ENCODE measurements at places on chromosomes 6 and 20.

GRCh38 chr20:38067717-38068365 lies 34.3 kb downstream of the RPRD1B start:
- no peak for DNase-seq

DNA sequence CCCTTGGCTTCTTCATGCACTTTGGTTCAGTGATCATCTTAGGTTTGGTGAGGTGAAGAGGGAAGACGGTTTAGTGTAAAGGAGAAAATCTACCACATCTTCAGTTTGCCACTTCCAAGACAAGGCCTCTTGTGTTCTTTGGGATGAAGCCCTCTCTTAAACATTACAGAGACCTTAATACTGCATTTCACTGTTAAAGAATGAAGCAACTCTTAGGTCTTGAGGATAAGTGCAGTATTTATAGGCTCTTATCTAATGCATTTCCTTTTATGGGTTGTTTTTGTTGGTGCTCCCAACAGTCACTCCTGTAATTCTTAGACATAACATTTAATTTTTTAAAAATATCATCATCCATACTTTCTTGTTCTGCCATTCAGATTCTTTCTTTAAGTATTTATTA lies 139.9 kb upstream of the LAMP5 start:
- DNase-seq, result no peak

GRCh38 chr6:130500693-130501092 lies 134.9 kb downstream of the TMEM200A start:
- no peak for DNase-seq

DNA sequence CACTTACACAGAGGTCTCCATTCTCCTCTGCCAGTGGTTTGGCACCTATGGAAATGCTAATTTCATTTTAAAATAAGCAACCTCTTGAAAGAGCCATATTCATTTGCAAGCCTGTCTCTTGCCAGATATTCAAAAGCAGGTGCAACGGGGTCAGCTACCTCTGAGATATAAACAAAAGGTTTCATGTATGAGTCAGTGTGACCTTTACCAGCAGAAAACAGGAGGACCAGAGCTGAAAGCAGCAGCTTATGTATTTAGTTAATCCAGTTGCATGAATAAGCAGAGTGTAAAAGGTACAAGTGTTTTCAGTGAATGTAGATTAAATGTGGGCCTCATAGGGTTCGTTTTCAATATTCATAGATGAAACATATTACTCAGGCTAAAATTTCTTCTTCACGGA lies 56.0 kb downstream of the TENT5A start:
- no peak for DNase-seq

GRCh38 chr6:127784468-127784867 lies 116.4 kb downstream of the THEMIS start:
- DNase-seq, result no peak

DNA sequence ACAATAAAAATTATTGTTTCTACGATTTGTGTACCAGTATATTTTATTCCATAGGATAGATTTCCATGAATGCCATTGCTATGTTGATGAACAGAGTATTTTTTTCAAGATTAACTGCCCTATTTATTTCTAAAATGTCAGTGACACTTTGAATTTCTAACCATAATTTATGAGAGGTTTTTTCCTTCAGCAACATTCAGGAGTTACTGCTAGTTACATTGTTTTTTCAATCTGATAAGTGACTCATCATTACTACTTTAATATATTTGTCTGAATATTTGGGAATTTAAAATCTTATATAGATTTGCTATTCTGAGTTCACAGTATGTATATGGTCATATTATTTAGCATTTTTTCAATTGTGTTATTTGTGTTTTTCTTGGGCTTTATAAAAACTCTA lies 6.0 kb upstream of the OR2B6 start:
- DNase-seq, result no peak

DNA sequence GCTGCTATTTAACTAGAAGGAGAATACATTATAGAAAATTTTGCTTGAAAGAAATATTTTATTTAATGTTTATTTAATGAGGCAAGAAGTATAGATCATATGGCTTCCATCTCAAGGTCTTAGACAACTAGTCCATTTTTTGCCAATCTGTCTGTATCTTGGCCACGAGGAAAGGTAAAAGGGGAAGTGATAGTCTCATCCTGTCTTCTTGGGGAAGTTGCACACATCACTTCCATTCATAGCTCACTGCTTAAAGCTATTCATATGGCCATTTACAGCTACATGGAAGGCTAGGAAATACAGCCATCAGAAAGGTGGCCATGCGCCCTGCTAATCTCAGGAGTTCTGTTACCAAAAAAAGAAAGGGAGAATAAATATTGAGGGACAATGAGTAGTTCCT lies 50.8 kb downstream of the METTL24 start:
- no peak for DNase-seq

GRCh38 chr20:3068986-3069900 lies 2.2 kb upstream of the OXT start:
- no peak for DNase-seq

DNA sequence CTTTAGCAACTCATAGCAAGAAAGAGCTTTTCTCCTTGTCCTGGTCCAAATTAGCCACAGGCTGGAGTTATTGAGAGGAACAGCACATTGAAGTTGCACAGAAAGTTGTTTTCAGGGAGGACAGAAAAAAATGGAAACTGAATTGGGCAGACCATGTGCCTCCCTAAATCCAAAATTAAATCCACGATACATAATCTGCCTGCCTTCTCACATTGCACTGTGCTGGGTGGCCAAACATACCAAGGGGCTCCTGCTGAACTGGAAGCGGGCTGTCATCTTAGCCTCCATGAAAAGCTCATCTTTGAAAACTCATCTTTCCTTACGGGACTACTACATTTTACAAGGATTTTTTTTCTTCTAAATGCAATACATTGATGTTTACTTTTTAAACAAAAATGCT lies 59.9 kb downstream of the TNFAIP3 start:
- no peak for DNase-seq

- no peak for DNase-seq
Observed at GRCh38 chr6:16487996-16488674, 249.7 kb downstream of the GMPR start.

- DNase-seq, result no peak
Observed at GRCh38 chr6:38184585-38185080, 365.1 kb downstream of the ZFAND3 start.

- no peak for DNase-seq
Observed at GRCh38 chr6:118813775-118814174, 80.2 kb upstream of the ASF1A start.

GRCh38 chr6:36700071-36700812 lies 2.6 kb downstream of the RAB44 start:
- no peak for DNase-seq

- no peak for DNase-seq
Observed at GRCh38 chr6:6169141-6169540, 151.3 kb downstream of the F13A1 start.

DNA sequence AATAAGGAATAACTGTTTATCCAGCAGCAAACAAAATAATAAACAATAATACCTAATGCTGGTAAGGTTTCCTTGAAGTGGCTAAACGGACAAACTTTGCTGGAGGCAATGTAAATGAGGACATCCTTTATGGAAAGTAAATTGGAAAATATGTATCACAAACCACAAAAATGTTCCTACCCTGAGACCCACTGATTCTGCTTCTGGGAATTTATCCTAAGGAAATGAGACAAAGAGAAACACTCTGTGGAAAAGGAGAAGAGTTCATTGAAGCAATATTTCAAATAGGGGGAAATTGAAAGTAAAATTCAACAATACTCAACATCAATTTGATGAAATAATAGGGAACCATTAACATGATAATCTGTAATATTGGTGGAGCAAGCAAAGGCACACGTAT lies 37.9 kb downstream of the MAFB start:
- DNase-seq, result no peak

- no peak for DNase-seq
Observed at GRCh38 chr6:47256981-47257730, 52.5 kb downstream of the TNFRSF21 start.

GRCh38 chr6:157603314-157603940 lies 219.6 kb upstream of the SNX9 start:
- DNase-seq, result no peak

GRCh38 chr6:146028252-146028795 lies 538 bp upstream of the GRM1 start:
- peak; percentile 25 for DNase-seq

- DNase-seq, result no peak
Observed at GRCh38 chr20:59992526-59993084, 34.4 kb downstream of the CDH26 start.

DNA sequence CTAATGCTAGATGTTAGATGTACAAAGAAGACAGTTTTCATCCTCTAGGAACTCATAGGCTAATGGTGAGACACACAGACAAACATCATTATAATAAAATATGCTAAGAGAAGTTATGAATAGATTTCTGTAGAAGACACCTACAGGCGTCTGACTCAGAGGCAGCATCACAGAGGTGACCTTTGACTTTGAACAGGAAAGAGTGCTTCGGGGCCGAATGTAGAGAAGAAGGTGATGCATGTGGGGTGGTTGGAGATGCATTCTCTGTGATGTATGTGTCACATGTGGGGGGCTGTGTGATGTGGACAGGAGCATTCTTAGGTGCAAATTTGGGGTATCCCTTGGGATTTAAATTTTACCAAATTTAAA lies 6.8 kb downstream of the GUCA1A start:
- DNase-seq, result no peak

GRCh38 chr6:12096342-12096741 lies 84.2 kb downstream of the HIVEP1 start:
- no peak for DNase-seq

DNA sequence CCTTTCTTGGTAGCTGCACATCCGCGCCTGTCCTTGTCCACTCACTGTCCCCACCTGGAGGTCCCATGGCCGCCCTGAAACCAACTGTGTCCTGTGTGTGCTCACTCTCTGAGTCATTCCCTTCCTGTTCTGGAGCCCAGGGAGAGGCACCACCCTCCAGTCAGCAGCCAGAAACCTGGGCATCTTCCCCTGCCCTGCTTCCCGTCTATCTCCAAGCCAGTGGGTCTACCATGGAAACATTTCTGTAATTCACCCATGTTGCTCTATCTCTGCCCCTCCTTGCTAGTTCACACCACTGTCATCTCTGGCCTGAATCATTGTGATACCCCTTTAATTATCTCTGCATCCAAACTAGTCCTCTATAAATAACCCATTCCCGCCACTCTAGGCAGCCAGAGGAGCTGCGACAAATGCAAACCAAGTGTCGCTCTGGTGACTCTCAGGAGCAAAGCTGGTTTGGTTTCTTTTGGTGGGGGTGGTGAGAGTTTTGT lies 28.8 kb upstream of the SYNJ2 start:
- DNase-seq, result no peak

DNA sequence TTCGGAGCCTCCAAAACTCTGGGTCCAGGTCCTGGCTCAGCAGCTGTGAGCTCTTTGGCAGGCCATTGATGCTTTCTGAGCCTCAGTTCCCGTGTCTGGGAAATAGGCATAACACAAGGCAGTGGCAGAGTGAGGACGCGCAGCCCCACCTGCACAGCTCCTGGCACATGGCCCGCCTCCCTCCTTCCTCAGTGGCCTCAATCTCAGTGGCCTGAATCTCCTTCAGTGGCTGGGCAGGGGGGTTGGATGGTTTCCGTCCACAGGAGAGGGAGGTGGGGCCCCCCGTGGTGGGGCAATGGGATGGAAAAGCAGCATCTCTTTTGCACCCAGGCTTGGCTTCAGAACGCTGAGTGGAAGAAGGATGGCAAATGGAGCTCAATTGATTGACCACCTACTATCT lies 5.1 kb downstream of the RSPO4 start:
- no peak for DNase-seq

GRCh38 chr20:24033151-24033550 lies 44.6 kb upstream of the GGTLC1 start:
- DNase-seq, result no peak

DNA sequence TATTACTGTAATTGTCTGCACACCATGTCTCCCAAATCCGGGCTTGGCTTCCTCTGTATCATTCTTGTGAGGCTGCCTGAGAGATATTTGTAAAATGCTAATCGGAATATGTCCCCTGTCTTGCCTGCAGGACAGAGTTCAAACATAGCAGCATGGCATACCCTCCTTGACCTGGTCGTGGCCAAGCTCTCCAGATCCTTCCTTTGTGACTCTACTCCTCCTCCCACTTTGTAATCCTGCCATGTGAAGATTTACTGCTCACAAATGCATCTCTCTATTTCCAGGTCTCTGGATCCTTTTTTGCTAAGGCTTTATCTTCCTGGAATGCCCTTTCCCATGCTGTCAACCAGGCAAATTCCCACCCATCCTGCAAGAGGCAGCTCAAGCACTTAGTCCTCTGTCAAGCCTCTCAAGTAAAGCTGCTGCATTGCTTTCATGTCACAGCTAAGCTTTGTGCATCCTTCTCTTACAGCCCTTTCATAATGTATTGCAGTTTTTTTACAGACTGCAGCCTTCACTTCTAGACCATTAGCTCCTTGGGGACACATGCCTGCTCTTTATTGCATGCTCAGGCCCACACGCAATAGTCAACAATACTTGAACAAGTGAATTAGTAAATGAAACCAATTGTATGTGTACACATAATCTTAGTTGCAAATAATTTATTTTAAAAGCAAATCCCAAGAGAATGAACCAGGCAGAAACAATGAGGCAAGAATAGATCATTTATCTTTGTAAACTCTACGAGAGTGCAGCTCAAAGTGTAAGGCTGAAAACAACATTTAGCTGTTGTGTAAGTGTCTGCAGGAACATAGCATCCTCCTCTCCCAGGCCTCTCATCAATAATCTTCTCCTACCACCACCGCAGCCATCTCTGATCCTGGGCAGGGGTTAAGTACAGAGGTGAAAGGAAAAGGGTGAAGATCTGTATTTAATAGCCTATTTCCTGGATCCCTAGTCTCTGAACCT lies 45.8 kb downstream of the HIVEP2 start:
- DNase-seq, result no peak

- DNase-seq, result no peak
Observed at GRCh38 chr6:33116841-33117711, 41.3 kb downstream of the HLA-DPB1 start.

DNA sequence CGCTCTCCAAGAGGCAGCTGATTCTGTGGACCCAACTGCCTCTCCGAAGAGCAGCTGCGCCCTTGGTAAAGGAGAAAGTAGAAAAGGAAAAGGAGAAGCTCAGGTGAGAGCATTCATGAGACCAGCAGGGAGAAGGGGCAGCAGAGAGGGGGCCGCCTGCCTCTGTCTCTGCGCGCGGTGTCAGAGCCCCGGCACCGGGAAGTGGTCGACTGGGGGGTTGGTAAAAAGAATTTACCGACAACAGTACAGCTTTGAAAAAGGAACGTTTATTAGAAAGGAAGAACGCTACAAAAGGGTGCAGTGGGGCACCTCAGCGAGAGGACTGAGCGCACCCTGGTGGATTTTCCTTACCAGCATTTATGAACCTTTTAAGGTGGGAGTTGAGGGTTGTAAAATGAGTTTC lies 61.9 kb downstream of the GPR6 start:
- DNase-seq, result peak; percentile 51

GRCh38 chr6:36735110-36736071 lies 37.8 kb downstream of the RAB44 start:
- DNase-seq, result no peak

DNA sequence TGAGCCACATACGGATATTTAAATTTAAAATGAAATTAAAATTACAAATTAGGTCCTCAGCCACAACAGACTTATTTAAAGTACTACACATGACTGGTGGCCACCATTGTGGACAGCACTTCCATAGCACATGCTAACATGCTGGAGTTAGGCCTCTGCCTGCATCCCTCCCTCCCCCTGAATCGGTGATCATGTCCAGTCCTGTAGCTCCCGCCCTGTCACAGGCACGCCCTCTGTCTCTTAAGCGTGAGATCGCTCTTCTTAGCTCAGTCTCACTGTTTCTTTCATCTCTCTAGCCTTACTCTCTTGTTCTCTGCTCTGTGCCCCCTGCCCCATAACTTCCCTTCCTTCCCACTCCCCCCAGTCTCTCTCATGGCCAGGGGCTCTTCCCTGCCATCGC lies 28.9 kb downstream of the ELMO2 start:
- DNase-seq, result no peak

GRCh38 chr6:163183806-163184205 lies 230.7 kb upstream of the QKI start:
- no peak for DNase-seq
